ENCODE measurements at places on chromosomes 7 and 10. TPM values are rescaled to one million over a fixed set of nuclear protein-coding genes. Genes with fewer than 3 reads are reported as not detected.

DNA sequence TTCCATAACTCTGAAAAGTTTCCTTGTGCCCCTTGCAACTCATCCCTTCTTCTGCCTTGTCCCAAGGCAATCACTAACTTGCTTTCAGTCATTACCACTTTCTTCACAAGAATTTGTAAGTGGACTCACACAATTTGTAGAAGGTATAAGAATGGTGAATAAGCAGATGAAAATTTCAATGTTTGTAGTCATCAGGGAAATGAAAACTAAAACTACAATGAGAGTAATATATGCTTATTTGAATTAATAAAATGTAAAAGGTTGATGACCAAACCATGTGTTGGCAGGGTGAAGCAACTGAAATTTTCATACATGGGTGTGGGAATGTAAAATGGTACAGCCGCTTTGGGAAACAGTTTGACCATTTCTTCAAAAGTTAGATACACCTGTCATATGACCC is 79.7 kb downstream of the GNAT3 start:
- DNase-seq = no peak

- no peak for DNase-seq
These were observed 58.8 kb downstream of the ARL4A start for GRCh38 chr7:12746211-12746610.

Gene ITIH5
- 20.4 TPM for total RNA-seq

Gene PSAP
- total RNA-seq = 680 TPM

All from vagina (tissue), 2 donors.